ENCODE measurements at places on chromosomes 4 and X.
A peak's percentile ranks its signal among the peaks of the same experiment; 100 is the strongest.

DNA sequence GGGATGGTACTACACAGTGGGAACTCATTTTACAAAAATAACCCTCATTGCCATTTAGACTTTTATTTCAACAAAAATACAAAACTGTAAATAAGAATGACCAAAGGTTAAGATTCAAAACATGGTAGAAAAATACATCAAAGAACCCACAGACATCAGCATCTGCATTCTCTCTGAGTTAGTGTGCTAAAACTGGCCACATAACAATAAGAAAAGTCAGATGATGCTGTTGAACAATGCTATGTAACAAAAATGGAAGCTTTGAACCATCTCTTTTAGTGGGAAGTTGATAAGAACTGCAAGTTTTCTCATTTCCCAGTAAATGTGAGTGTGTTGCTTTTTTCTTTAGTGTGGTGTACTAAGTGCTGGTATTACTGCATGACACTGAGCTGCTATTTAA lies 888.4 kb upstream of the EPHA5 start:
- DNase-seq: no peak

DNA sequence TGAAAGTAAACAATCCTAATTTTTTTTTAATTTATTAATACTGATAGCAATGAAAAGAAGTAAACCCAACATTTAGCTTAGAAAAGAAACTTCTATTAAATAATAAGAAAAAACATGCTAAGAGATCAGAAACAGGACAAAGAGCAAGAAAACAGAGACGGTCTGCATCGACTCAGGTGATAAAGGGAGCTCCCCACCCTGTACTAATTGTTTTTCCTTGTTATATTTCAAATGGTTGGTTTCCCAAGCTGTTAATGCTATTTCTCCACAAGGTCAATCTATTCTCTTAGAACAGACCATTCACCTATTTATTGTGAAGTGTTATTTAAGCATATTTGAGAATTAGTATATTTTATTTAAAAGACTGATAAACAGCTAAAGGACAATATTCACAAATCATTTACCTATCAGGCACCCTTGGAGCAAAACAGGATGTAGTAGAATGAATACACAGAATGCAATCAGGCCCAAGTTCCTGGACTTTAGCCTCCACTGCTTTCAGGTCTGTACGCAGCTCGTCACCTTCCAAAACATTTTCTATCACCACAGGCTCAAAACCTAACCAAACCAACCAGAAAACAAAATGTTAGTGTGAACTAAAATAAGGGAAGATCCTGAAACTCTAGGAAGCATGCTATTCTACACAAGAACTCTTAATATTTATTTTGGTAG lies 5.5 kb downstream of the SEPSECS start:
- no peak for DNase-seq

DNA sequence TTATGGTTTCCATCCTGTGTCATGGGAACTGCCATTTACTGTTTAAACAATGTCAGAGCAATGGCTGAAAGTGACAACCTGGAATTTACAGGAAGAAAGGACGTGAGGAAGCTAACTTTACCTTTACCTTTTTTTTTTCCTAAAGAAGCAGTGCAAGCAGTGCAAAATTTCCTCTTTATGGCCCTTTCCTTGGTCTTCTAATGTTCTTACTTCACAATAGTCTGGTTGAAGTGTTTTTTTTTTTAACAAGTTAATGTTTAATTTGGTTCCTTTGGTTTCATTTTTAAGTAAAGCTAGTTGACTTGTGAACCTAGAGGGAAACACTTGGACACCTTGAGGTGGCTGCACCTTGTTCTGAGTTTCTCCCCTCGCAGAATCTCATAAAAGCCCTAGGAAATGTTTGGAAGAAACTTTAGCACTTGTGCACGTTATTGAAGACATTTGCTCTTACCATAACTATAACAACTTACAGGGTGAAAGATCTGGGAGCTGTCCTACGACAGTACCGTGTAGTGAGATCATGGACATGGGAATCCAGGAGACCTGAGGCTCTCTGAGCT lies 1.8 kb downstream of the SGMS2 start:
- no peak for DNase-seq

DNA sequence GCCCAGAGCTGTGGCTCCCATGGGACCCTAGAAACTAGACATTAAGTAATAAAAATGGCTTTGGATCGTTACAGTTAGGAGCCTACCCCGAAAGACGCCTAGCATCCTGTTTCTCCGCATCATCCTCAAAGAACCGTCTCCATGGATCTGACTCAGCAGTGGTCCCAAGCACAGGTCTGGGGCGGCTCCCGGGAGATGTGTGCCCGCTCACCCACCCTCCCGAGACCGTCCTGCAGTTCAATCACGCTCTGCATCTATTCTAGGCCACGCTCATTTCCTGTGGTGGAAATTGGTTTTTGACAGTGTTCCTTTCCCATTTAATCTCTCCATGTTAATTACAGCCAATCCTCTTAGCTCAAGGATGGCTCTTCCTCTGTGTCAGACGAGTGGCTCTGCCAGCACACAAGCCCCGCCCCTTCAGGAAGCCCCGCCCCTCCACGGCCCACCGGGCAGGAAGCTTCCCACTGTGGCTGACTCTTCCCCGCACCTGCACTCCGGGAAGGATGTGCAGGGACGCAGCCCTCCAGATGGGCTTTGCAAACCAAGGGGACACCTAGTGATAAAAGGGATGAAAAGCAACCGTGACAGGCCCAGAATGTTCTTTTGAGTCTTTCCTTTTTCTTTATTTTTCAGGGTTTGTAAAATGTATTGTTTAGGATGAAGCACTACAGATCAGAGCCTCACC lies 34.5 kb upstream of the HELT start:
- no peak for DNase-seq

DNA sequence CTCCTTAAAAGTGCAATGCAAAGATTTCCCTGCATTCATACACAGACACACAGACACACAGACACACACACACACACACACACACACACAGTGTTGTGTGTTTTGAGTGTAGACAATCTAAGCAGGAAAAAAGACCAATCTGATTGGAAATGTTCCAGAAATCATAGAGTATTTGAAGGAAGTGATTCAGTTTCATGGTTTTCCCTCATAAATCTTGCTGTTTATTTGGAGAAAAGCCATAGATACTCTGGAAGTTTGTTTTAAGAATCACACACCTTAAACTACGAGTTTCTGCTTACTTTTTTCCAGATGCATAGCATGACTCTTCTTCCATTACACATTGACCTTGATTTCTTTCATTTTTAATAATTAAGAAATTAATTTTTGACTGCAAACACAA lies 298.5 kb upstream of the BMP3 start:
- DNase-seq: no peak

GRCh38 chr4:157293673-157294072 lies 73.1 kb downstream of the GRIA2 start:
- DNase-seq: no peak

- no peak for DNase-seq
Observed at GRCh38 chr4:99134586-99134985, 9.5 kb downstream of the ADH4 start.

GRCh38 chr4:157701695-157701994 lies 471.2 kb downstream of the GASK1B start:
- no peak for DNase-seq

DNA sequence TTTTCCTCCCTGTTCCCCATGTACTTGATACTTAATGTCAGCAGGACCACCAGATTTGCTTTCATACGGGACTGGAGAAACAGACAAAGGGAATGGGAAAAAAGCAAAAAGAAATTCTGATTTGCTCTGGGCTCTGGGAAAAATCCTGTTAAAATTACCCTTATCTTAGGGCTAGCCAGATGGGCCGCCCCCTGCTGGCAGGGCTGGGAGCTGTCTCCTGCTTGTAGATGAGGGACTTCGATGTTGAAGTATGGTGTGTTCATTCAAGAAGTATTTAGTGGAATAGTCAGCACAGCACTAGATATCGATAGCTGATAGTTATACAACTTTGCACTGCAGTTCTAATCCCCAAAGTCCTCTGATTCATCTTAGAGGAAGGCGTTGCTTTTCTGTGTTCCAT lies 45.8 kb downstream of the BCORL1 start:
- peak; percentile 46 for DNase-seq

DNA sequence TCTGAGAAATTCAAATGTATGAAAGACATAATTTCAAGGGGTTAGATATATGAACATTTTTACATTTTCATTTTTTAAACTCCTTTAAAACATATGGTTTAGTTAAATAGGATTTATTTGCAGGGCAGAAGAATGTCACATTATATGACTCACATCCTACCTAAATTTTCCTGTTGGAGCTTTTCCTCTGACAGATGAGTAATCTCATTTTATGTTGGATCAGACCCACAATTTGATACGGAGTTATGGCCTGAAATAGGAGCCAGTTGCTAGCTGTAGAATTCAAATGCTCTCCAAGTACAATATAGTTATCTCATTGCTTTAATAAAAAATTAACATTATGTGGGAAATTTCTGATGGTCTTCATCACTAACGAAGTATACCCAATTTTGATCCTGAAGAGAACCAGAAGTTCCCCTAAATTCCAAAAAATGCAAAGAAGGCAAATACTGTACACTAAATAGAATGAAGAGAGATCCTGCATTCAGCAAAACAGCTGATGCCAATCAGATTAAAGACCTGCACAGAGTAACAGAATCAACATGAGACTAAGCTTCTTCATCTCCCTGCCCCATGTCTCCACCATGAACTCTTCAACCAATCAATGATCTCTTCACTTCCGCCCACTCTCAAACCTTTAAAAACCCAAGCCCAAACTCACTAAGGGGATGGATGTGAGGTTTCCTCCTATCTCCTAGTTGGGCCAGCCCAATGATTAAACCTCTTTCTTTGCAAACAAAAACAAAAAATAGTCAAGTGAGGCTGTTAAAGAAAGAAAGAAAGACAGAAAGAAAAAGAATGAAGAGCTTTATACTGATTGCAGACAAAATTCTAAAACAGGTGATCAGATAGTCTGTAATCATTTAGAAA lies 10.9 kb upstream of the EXOSC9 start:
- no peak for DNase-seq

DNA sequence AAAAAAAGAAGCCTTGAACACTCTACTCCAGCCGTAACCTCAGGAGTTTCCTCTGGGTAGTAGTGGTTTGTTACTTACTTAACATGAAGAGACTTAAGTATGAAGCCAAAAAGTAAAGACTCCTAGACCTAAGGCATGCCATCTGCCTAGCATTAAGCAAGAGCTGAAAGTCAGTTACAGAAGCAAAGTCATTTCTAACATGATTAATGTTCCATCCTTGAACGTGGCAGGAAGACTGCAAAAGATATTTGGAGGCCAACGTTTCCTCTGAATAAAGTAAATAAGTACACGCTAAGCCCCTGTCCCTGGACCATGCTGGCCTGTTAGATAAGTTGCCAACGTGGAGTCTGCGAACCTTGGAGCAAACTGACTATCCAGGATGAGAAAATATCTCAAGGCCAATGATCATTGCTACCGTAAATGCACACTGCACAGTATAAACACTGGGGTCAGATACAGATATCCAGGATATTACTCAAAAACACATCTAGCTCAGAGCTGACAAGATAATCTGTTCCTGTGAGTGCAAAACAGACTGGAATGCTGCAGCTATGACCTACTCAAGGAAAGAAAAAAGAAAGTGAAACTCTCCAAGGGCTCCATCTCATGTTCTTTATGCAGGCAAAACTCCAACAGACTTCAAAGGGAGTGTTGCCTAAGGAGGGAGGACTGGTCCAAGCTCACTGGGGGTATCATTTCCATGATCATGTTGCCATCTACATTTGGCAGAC lies 255.8 kb downstream of the COL25A1 start:
- DNase-seq: no peak

- peak; percentile 3 for DNase-seq
Observed at GRCh38 chrX:104343428-104344129, 88.8 kb upstream of the ESX1 start.

DNA sequence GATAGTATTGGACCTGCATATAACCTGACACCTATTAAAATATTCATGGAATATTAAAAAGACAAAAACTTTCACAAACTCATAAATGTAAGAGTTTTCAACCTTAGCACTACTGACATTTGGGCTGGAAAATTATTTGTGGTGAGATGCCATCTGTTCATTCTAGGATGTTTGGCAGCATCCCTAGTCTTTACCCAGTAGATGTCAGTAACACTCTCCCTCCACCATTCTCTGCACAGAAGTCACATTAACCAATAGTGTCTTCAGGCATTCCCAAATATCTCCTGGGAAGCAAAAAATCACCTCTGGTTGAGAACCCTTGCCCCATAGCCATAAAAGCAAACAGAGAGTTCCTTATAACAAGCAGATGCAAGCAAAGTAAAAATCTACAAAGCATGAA lies 41.4 kb upstream of the NDST4 start:
- DNase-seq: no peak

- no peak for DNase-seq
Observed at GRCh38 chr4:142721187-142721586, 124.9 kb downstream of the INPP4B start.

- no peak for DNase-seq
Observed at GRCh38 chr4:186148336-186148975, 42.9 kb upstream of the CYP4V2 start.
